Transverse colon (tissue), 4 donors: ENCODE measurements at places on chromosomes 5 and 9. TPM values are rescaled to one million over a fixed set of nuclear protein-coding genes. Genes with fewer than 3 reads are reported as not detected.

DNA sequence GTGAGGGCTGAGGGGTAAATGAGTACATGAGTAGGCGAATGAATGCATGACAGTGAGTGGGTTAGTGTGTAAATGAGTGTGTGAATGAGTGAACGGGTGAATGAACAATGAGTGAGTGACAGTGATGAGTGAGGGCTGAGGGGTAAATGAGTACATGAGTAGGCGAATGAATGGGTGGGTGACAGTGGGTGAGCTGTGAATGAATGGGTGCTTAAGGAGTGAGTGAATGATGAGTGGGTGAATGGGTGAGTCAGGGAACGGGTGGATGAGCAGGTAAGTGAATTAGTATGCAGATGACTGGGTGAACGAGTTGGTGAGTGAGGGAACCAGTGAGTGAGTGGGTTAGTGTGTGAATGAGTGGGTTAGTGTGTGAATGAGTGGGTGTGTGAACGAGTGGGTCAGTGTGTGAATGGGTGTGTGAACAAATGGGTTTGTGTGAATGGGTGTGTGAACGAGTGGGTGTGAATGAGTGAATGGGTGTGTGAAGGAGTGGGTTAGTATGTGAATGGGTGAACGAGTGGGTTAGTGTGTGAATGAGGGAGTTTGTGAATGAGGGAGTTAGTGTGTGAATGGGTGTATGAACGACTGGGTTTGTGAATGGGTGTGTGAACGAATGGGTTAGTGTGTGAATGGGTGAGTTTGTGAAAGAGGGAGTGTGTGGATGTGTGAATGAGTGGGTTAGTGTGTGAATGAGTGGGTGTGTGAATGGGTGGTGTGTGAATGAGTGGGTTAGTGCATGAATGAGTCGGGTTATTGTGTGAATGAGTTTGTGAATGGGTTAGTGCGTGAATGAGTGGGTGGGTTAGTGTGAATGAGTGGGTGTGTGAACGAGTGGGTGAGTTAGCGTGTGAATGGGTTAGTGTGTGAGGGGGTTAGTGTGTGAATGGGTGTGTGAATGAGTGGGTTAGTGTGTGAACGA lies 32.9 kb downstream of the NKD2 start:
- H3K27ac ChIP-seq, result no peak overlapping the region
- H3K36me3 ChIP-seq, result no peaks in the 10 kb centered on the region
- H3K4me1 ChIP-seq, result no peaks in the 10 kb centered on the region
- no peaks in the 10 kb centered on the region for H3K27me3 ChIP-seq

Gene SYNPO
- total RNA-seq, result 38.1 TPM

GRCh38 chr5:111229871-111230810 lies 6.0 kb downstream of the CAMK4 start:
- DNase-seq, result no peak
- H3K27ac ChIP-seq, result peak overlapping the region; percentile 11
- no peaks in the 10 kb centered on the region for H3K36me3 ChIP-seq
- H3K27me3 ChIP-seq, result peaks cover 16% of the 10 kb centered on the region
- H3K4me1 ChIP-seq, result no peaks in the 10 kb centered on the region

Gene CFAP90
- total RNA-seq, result not detected

DNA sequence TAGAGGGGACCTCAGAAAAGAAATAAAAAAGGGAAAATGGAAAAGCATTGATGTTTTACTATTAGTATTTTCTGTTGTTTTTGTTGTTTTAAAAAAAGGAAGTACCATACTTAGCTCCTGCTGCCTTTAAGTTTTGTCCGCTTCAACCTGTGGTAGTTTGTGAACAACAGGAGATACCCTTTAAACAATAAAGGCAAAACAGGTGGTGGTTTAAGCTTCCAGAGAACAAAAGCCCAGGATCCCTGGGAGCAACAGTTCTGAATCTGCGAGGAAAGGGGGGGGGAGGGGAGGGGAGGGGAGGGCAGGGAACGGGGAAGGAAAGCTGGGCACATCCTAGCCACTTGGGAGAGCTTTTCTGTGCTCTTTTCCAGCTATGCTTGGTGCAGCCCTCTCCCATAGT lies 2.1 kb upstream of the PSIP1 start:
- H3K4me1 ChIP-seq, result peaks cover 26% of the 10 kb centered on the region
- no peaks in the 10 kb centered on the region for H3K36me3 ChIP-seq
- H3K27ac ChIP-seq, result no peak overlapping the region
- DNase-seq, result no peak
- no peak overlapping the region for H3K4me3 ChIP-seq
- no peaks in the 10 kb centered on the region for H3K27me3 ChIP-seq

- no peaks in the 10 kb centered on the region for H3K36me3 ChIP-seq
- no peaks in the 10 kb centered on the region for H3K27me3 ChIP-seq
- no peak overlapping the region for H3K27ac ChIP-seq
- H3K4me3 ChIP-seq, result no peak overlapping the region
Measured at GRCh38 chr9:91532325-91532724, 108.7 kb upstream of the NFIL3 start.

DNA sequence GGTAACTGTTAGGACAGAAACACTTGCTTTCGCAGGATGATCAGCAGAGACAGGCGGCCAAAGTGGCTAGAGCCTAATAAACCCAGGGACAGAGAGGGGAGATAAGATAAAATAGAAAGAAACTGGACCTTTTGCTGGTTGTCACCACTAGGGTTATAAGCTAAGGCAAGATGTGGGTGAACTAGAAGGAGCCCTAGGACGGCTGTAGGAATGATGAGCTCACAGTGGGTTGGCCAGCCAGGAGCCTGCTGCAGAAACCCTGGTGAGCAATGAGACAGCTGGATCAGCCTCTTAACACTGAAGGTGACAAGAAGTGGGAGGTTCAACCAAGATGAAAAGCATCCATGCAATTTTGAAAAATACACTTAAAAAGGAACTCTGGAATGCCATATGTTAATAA lies 13.5 kb downstream of the CTNND2 start:
- no peaks in the 10 kb centered on the region for H3K36me3 ChIP-seq
- no peak overlapping the region for H3K27ac ChIP-seq
- no peak for DNase-seq
- H3K4me3 ChIP-seq, result no peak overlapping the region

GRCh38 chr9:137049544-137050449 lies 3.8 kb upstream of the NPDC1 start:
- no peak overlapping the region for H3K4me3 ChIP-seq
- peak; percentile 82 for DNase-seq
- H3K36me3 ChIP-seq, result no peaks in the 10 kb centered on the region
- H3K4me1 ChIP-seq, result peaks cover 42% of the 10 kb centered on the region
- H3K27ac ChIP-seq, result no peak overlapping the region

- no peaks in the 10 kb centered on the region for H3K27me3 ChIP-seq
- DNase-seq, result peak; percentile 81
- peak overlapping the region; percentile 86 for H3K27ac ChIP-seq
- no peaks in the 10 kb centered on the region for H3K36me3 ChIP-seq
- H3K4me3 ChIP-seq, result peak overlapping the region; percentile 82
Measured at GRCh38 chr5:59039296-59040023, 456.6 kb downstream of the RAB3C start.

DNA sequence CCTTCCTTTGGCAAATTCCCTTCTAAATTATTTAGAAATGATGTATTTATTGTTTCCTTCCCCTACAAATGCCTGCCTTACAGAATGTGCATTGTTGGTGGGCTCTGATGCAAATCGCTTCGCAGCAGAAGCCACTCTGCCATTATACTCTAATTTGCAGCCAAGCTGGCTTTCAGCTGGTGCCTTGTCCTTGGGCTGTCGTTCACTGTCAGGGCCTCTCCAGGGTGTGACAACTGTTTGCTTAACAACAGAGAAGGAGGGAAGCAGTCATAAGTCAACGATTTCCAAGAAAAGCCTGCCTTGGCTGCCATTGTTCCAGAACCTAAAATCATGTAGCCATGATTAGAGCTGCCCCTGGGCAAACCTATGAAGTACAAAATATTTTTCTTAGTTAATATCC lies 260.1 kb upstream of the RGMB start:
- H3K4me3 ChIP-seq, result no peak overlapping the region
- no peaks in the 10 kb centered on the region for H3K27me3 ChIP-seq
- H3K36me3 ChIP-seq, result no peaks in the 10 kb centered on the region
- no peak overlapping the region for H3K27ac ChIP-seq
- DNase-seq, result peak; percentile 22
- H3K4me1 ChIP-seq, result peaks cover 38% of the 10 kb centered on the region

GRCh38 chr5:111116550-111116949 lies 24.4 kb downstream of the WDR36 start:
- H3K27me3 ChIP-seq, result no peaks in the 10 kb centered on the region
- no peak for DNase-seq
- H3K36me3 ChIP-seq, result no peaks in the 10 kb centered on the region
- H3K4me1 ChIP-seq, result no peaks in the 10 kb centered on the region
- no peak overlapping the region for H3K4me3 ChIP-seq

Gene PCDHB9
- 0.40 TPM for total RNA-seq

Gene SELENOP
- 129 TPM for total RNA-seq

Gene WDR31
- total RNA-seq, result 1.8 TPM

Gene SH3TC2
- total RNA-seq, result 1.6 TPM

- H3K27ac ChIP-seq, result no peak overlapping the region
- no peaks in the 10 kb centered on the region for H3K36me3 ChIP-seq
Measured at GRCh38 chr5:135400866-135401265, 1.8 kb upstream of the MACROH2A1 start.

DNA sequence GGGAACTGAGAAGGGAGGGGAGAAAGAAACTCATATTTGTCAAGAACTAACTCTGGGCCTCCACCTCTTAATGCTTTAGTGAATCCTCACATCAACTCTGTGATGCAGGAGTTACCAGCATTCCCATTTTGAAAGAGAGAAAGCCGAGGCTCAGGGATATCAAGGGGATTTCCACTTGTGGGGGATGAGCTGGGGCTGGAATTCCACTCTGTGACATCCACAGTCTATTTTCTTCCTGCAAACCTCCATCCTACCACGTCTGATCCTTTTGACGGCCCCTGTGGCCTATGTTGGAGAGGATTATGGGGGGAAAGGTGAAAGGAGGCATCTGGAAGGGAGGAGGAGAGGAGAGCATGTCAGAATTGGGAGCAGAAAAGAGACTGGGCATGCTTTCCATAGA lies 9.0 kb downstream of the LCP2 start:
- peak overlapping the region; percentile 67 for H3K27ac ChIP-seq
- no peaks in the 10 kb centered on the region for H3K4me1 ChIP-seq
- H3K36me3 ChIP-seq, result no peaks in the 10 kb centered on the region
- H3K4me3 ChIP-seq, result no peak overlapping the region
- DNase-seq, result no peak

Gene NUP214
- total RNA-seq, result 152 TPM

Gene SPOCK1
- total RNA-seq, result 8.6 TPM

DNA sequence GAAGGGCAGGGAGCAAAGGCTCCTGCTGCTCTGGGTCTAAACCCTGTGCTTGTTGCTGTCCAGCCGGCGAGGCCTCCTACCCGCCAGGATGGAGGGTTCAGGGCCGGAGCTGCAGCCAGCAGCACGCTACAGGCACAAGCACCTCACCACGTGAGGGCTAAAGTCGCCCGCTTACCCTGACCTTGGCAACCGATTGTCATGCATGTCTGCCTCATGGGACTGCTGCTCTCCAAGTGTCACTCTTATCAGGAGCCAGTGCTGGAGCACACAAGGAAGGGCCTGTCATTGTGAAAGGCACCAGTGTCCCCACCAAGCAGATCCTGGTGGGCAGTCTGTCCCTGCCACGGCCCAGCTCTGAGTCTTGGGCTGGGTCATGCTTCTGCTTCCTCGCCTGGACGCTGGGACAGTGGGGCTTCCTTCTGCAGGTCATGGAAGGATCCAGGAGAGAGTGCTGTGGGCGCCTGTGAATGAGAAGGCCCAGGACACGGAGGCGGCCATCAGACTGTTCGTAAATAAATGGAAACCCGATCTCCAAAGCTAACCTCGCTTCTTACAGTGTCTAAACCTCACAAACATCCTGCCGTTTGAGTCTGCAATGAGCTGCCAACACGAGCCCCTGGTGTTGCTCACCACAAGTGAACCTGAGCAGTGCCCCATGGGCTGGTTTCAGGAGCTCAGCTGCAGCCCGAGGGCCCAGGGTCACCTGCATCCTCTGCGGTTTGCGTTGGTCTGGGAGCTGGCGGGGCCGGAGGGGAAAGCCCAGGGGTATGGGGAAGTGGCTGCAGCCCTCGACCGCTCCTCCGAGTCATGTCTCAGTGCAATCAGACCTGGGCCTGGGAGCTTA lies 58.2 kb upstream of the RXRA start:
- peak; percentile 78 for DNase-seq
- no peak overlapping the region for H3K4me3 ChIP-seq
- no peaks in the 10 kb centered on the region for H3K4me1 ChIP-seq
- no peaks in the 10 kb centered on the region for H3K36me3 ChIP-seq
- H3K27ac ChIP-seq, result peak overlapping the region; percentile 8
- peaks cover 26% of the 10 kb centered on the region for H3K27me3 ChIP-seq

- no peaks in the 10 kb centered on the region for H3K27me3 ChIP-seq
- no peak overlapping the region for H3K4me3 ChIP-seq
- DNase-seq, result peak; percentile 71
- H3K36me3 ChIP-seq, result no peaks in the 10 kb centered on the region
- peaks cover 3% of the 10 kb centered on the region for H3K4me1 ChIP-seq
Measured at GRCh38 chr5:83927140-83927733, 206.6 kb upstream of the HAPLN1 start.

GRCh38 chr5:97046270-97046982 lies 96.0 kb downstream of the LIX1 start:
- no peak for DNase-seq
- H3K36me3 ChIP-seq, result no peaks in the 10 kb centered on the region
- H3K4me1 ChIP-seq, result no peaks in the 10 kb centered on the region

- H3K27ac ChIP-seq, result peak overlapping the region; percentile 87
- DNase-seq, result peak; percentile 69
- H3K36me3 ChIP-seq, result no peaks in the 10 kb centered on the region
- no peaks in the 10 kb centered on the region for H3K27me3 ChIP-seq
Measured at GRCh38 chr9:112487008-112487798, 576 bp downstream of the KIAA1958 start.

- no peak for DNase-seq
- H3K27me3 ChIP-seq, result no peaks in the 10 kb centered on the region
- peaks cover 13% of the 10 kb centered on the region for H3K4me1 ChIP-seq
- no peak overlapping the region for H3K4me3 ChIP-seq
- H3K36me3 ChIP-seq, result no peaks in the 10 kb centered on the region
Measured at GRCh38 chr5:127838661-127839060, 135.5 kb downstream of the CCDC192 start.

DNA sequence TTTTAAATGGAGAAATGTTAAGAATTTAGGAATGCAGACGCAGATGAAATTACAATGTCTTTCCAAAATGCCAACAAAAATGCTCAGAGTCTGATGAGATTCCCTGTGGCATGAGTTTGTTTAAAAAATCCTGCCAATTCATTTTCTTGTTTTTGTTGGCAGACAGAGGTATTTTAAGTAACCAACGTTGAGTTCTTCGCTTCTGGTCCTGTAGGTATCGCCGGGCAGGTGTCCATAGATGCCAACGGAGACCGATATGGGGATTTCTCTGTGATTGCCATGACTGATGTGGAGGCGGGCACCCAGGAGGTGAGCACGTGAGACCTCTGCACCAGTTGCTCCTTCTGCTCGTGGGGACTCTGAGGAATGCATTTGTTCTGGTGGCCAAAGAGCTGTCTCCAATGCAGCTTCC lies 69.4 kb downstream of the NPR3 start:
- DNase-seq, result no peak
- H3K36me3 ChIP-seq, result no peaks in the 10 kb centered on the region
- H3K27me3 ChIP-seq, result no peaks in the 10 kb centered on the region
- H3K27ac ChIP-seq, result no peak overlapping the region
- no peak overlapping the region for H3K4me3 ChIP-seq

Gene PTGS1
- total RNA-seq, result 16.8 TPM

- peak overlapping the region; percentile 81 for H3K27ac ChIP-seq
- H3K4me1 ChIP-seq, result no peaks in the 10 kb centered on the region
- H3K27me3 ChIP-seq, result peaks cover 42% of the 10 kb centered on the region
- peak overlapping the region; percentile 38 for H3K4me3 ChIP-seq
- DNase-seq, result peak; percentile 64
Measured at GRCh38 chr9:129550199-129550839, 70.6 kb downstream of the C9orf50 start.
